Diencephalon (tissue), 1 donor: ENCODE measurements at places on chromosomes 3 and 15. TPM values are rescaled to one million over a fixed set of nuclear protein-coding genes. Genes with fewer than 3 reads are reported as not detected.

The SERP1 gene
- total RNA-seq: 84.4 TPM

The ABCC5 gene
- 50.3 TPM for total RNA-seq

The GRIP2 gene
- 11.3 TPM for total RNA-seq

The TGM5 gene
- not detected for total RNA-seq

The RPS17 gene
- total RNA-seq: 1,366 TPM

The KCTD6 gene
- 24.0 TPM for total RNA-seq

The CACNA2D3 gene
- 69.7 TPM for total RNA-seq
